ENCODE measurements at places on chromosomes 1 and 21.

GRCh38 chr1:94953107-94953506 lies 26.2 kb upstream of the CNN3 start:
- DNase-seq: no peak

DNA sequence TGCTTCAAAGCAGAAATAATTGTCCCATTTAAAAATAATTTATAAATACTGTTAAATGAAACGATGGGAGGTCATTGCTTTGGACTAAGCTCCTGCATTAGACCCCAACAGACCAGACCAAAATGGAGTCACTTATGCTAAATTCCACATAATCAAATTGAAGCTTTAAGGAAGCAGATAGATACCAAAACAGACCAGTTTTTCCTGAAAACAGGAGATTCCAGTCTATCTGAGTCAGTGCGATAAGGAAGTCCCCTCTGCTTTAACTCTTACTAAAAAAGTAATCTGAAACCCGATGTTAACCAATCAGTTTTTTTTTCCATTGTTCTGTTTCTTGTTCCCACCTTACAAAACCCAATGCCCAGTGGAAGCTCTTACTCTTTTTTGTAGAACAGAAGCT lies 16.2 kb upstream of the DNASE2B start:
- no peak for DNase-seq

GRCh38 chr1:245177071-245177900 lies 22.5 kb downstream of the KIF26B start:
- DNase-seq: no peak

DNA sequence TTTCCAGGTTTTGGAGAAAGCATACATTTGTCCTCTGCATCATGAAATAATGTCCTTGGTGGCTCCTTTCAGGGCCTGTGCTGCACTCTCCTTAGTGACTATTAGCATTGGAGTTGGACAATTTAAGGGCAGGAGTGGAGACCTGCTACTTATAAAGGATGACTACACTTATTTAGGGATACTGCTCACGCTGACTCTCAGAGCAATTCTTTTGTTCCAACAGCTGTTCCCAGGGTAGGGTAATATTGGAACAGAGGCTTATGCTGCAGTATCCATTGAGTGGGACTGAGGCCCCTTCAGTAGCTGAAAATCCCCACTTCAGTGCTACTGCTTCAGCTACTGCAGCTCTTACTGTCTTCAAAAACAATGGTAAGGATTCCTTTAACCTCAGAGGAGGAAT lies 84.6 kb downstream of the GPR88 start:
- no peak for DNase-seq

DNA sequence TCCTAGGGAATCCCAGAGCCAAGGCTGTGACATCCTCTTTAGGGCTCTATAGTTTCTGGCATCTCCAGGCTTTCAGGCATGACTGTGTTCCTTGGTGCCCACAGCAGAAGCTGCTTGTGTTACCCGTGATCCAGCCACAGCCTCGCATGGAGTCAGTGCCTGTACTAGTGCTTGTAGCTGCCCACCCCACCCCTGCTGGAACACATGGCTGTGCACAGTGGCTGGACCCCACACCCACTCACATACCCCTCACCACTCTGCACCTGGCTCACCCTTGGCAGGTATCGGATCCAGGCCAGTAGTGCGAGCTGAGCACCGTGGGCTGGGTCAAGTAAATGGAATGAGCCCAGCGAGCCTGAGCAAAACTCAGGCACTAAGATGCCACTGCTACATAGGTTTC lies 934.7 kb upstream of the PRMT6 start:
- DNase-seq: no peak

DNA sequence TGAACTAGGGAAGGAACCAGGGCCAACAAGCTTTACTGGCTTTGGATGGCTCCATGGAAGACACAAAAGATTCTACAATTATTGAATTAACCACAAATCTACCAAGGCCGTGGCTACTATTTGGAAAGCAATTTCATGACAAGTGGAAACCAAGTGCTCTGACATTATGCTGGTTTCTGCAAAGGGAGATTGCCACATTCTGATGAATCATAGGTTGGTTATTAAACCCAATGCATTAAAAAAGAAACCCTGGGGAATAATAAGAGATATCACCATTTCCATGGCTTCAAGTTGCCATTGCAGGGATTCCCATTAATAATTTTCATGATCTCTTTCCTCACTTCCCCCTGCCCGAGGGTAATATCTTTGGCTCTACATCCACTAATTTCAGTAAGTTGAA lies 359.2 kb upstream of the NCAM2 start:
- no peak for DNase-seq

GRCh38 chr1:152188673-152189591 lies 29.9 kb upstream of the RPTN start:
- DNase-seq: peak; percentile 53

- no peak for DNase-seq
Measured at GRCh38 chr1:244361764-244362473, 89.8 kb downstream of the ADSS2 start.

GRCh38 chr1:27001570-27002360 lies 8.3 kb downstream of the TRNP1 start:
- no peak for DNase-seq

- no peak for DNase-seq
Measured at GRCh38 chr1:145863282-145864018, 4.6 kb upstream of the PIAS3 start.

DNA sequence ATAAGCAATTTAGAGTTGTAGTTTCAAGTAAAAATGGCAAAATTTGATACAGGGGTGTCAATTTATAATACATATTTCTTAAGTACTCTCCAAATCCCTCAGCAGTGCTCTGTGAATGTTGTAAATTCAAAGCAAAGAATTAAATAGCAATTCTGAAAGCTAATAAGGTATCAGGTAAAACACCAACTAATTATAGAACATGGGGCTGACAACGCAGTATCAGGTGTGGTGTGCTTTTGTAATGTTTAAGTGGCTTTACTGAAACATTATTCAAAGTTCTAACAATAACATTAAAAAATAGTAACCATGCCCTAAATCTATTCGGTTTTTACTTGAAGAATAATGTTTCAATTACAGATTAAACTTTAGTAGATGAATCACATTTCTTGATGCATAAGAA lies 1271.2 kb upstream of the ADGRL2 start:
- DNase-seq: no peak

DNA sequence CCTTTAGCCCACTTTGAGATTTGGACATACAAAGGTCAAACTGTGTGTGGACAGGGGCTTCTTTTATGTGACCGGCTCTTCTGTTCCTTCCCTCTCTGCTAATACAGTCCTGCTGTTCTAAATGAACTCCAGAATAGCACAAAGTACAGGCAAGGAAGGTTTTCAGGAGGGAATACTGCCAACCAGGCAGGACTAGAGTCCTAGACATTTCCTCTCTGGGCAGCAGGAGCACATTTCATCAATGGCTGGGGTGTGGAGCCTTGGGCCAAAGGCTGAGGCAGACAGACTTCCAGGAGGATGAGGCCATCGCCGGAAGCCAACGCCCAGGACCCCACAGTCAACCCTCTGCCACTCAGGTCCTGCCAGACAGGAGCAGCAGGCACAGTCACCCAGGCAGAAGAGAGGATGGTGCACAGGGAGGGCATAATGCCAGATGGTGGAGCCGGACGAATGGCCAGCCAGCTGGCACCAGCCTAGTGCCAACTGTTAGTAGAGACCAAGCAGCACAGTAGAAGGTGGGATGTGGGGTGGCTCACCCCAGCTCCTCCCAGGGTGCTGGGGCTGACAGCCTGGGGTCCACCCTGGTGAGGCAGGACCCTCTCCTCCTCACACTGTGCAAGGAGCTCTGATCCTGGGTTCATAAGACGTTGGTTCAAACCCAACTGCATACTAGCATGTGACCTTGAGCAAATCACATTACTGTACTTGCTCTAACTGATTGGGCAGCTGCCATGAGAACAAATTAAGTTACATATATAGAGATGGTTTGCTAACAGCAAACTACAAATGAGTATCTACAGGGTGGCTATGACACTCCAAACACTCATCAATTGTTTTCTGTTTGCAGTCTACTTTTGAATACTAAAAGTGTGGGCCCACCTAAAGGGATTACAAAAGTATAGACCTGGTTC lies 410.7 kb downstream of the SIPA1L2 start:
- DNase-seq: no peak

- peak; percentile 92 for DNase-seq
Measured at GRCh38 chr1:173714759-173715537, at the start of gene KLHL20. Gene KLHL20 (plus strand): TSS chr1:173714981. CDS start chr1:173716044, 1,063 bp downstream.

- DNase-seq: peak; percentile 2
Measured at GRCh38 chr21:24895885-24896734, 711.2 kb downstream of the MRPL39 start.

GRCh38 chr1:114384922-114385321 lies 126.1 kb downstream of the TRIM33 start:
- no peak for DNase-seq

DNA sequence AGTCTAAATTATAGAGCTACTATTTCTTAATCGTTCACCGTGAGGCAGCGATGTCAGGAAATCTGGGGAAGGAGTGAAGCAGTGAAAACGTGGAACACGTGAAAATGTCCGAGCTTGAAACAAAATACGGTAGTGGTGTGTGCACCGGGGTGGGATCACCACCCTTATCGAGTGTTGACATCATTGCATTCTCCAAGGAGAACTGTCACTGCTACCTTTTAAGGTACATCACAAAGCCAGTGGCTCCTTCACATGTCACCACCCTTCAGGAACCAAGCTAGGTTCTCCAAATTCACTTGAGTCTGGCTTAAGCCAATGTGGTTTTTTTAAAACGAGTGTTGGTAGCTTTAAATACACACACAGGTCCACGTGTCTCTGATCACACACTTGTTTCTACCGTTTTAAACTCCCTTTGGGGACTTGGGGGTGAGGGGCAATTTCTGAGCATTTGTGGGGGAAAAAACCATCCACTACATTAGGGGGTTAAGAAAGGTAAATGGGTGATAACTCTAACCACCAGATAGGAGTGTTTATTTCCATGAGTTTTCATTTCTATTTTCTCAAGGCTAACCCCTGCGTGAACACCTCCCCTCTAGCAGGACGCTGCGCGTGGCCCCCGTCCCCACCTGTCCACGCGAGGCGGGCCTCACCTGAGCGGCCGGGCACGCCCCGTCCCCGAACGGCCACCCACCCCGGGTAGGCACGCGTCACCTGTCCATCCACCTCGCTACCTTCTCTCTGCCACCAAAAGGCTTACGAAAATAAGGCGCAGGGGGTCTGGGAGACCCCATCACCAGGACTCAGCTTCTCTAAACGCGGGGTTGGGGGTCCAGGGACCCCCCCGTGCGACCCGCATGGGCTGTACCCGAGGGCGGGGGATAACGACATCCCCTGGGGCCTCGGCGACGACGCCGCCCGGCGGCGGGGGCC lies 978 bp downstream of the PRDM15 start:
- DNase-seq: no peak

- peak; percentile 60 for DNase-seq
Measured at GRCh38 chr1:24186993-24187790, at the start of gene IFNLR1. Gene IFNLR1 (minus strand): TSS chr1:24187289. CDS start chr1:24187248, 41 bp downstream.

DNA sequence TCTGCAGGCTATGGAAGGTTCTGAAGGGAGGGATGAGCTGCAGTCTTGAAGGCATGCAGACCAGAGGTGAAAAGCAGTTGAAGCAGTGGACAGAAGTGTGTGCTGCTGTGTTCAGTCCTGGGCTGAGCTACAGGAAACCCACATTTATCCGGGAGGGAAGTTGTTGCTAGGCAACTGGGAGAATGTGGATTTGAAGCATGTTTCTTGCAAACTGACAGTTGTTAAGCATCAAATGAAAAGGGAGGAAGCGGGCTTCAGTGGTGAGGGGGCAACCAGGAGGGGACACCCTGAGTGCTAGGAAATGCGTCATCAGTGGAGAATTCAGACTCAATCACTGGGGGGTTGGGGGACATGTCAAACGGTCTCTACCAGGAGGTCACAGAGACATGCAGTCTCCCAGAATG lies 28.7 kb downstream of the ABCA4 start:
- no peak for DNase-seq

DNA sequence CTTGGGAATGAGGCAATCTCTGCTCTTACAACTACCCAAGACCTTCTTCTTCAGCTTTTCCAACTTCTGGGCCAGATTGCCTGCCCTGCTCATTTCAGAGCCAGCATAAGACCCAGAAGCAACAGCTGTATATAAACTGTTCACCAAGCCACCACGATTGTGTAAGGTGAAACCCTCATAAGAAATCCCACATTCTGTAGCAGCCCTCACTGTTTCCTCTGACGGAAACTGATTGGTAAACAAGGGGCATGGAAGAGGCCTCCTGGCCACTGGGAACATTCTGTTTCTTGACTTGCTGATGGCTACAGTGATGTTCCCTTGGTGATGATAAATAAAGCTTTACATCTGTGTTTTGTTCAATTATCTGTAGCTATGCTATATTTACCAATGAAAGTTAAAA lies 39.7 kb upstream of the EXO1 start:
- no peak for DNase-seq

DNA sequence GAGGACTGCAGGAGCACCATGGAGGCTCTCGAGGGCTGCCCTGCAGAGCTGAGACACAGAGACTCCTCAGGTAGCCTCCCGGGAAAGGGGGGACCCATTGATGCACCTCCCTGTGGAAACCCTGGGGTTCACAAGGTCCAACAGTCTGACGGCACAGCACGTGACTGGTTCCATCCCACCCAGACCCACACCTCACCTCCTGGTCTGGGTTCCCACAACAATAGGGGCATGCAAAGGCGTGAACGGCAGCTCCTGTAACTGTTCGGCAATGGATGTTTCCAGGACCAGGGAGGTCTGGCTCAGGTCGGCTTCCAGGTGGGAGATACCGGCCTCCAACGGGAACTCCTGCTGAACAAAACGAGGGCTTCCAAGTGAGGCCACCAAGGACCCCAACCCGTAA lies 86.8 kb downstream of the NPHP4 start:
- DNase-seq: no peak

DNA sequence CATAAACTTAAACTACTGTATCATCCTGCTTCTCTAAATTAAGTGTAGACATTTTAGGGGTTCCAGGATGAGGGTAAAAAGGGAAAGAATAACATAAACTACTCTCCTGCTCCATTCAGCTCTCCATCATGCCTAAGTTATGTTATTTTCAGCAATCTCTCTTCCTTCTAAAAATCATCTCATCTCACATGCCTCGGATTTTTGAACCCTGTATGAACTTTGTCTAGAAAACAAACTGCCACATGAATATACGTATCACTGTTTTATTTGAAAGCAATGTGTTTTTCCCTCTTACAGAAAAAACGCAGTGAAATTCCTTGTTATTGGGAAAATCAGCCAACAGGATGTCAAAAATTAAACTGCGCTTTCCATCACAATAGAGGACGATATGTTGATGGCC lies 32.6 kb downstream of the ZBED6 start:
- DNase-seq: no peak

DNA sequence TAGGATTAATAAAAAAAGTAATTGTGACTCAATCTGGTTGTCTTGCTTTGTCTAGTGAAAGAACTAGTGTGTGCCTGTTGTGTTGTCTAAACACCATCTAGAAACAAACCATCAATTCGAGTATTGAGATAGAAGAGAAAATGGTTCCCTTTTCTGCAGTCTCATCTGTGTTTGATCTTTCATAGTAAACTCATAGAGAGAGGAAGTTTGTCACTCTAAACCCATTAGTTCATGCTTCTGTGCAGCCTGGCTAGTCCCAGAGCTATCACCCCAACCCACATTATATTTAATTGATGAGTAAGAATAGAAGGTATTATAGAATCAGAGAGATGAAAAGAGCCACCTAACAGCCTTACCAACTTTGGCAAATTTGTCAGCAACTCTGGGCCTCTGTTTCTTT lies 99.5 kb downstream of the TGFB2 start:
- DNase-seq: no peak

GRCh38 chr1:160328184-160328583 lies 14.9 kb downstream of the COPA start:
- DNase-seq: no peak

Data from NCI-H1048 (cell line).